Purkinje cell (primary cell): ENCODE measurements at places on chromosomes 5 and 9. TPM values are rescaled to one million over a fixed set of nuclear protein-coding genes. Genes with fewer than 3 reads are reported as not detected.

Gene SPATA31E1
- polyA plus RNA-seq, result not detected in 2 replicates

Gene PCDHGA6
- polyA plus RNA-seq, result 0.30 and 0.60 TPM in 2 replicates

Gene OBP2A
- not detected in 2 replicates for polyA plus RNA-seq

Gene ESM1
- polyA plus RNA-seq, result not detected in 2 replicates

Gene CTSV
- polyA plus RNA-seq, result 2.4 TPM in 1 of 2 replicates, not detected in the other

Gene BAAT
- 0.71 and 4.1 TPM in 2 replicates for polyA plus RNA-seq

Gene ITGA2
- polyA plus RNA-seq, result 0.05 and 0.11 TPM in 2 replicates

Gene GCNT4
- polyA plus RNA-seq, result 0.45 and 2.0 TPM in 2 replicates

Gene ZDHHC11
- polyA plus RNA-seq, result 2.7 and 3.3 TPM in 2 replicates

Gene AJM1
- polyA plus RNA-seq, result not detected in 2 replicates

Gene IFNA13
- polyA plus RNA-seq, result not detected in 2 replicates

Gene TICAM2
- 1.6 and 2.7 TPM in 2 replicates for polyA plus RNA-seq

Gene GPX3
- 2.3 and 6.8 TPM in 2 replicates for polyA plus RNA-seq

Gene IFT74
- polyA plus RNA-seq, result 28.4 and 31.8 TPM in 2 replicates

Gene CARD9
- not detected in 2 replicates for polyA plus RNA-seq

Gene PLGRKT
- 19.4 and 23.4 TPM in 2 replicates for polyA plus RNA-seq

Gene GABRP
- 0.38 and 0.50 TPM in 2 replicates for polyA plus RNA-seq

Gene PTPN3
- polyA plus RNA-seq, result 0.07 and 0.67 TPM in 2 replicates

Gene SLC23A1
- polyA plus RNA-seq, result not detected in 2 replicates

Gene EQTN
- 10.0 and 15.1 TPM in 2 replicates for polyA plus RNA-seq

Gene ASS1
- polyA plus RNA-seq, result 18.5 and 32.0 TPM in 2 replicates

Gene PCDHB13
- 2.0 and 5.2 TPM in 2 replicates for polyA plus RNA-seq

Gene CHSY3
- 4.9 TPM in 1 of 2 replicates, not detected in the other for polyA plus RNA-seq

Gene TRIM41
- polyA plus RNA-seq, result 2.4 and 3.1 TPM in 2 replicates

Gene SH3RF2
- polyA plus RNA-seq, result not detected in 2 replicates

Gene CFAP77
- polyA plus RNA-seq, result not detected in 2 replicates

Gene GGTA1
- polyA plus RNA-seq, result not detected in 2 replicates

Gene SLCO6A1
- not detected in 2 replicates for polyA plus RNA-seq

Gene C5orf63
- 28.9 and 30.4 TPM in 2 replicates for polyA plus RNA-seq

Gene OCLN
- polyA plus RNA-seq, result 1.3 and 1.7 TPM in 2 replicates

Gene PPP3R2
- polyA plus RNA-seq, result 0.31 TPM in 1 of 2 replicates, not detected in the other

Gene NPR2
- 13.5 and 29.0 TPM in 2 replicates for polyA plus RNA-seq

Gene F12
- 1.3 and 2.0 TPM in 2 replicates for polyA plus RNA-seq

Gene C5
- 0.44 and 0.50 TPM in 2 replicates for polyA plus RNA-seq
